ENCODE measurements at places on chromosomes 2 and 18. TPM values are rescaled to one million over a fixed set of nuclear protein-coding genes. Genes with fewer than 3 reads are reported as not detected.

GRCh38 chr2:71783815-71784214, 330.5 kb downstream of the DYSF start:
- no peaks in the 10 kb centered on the region for H3K36me3 ChIP-seq
- H3K27me3 ChIP-seq = no peaks in the 10 kb centered on the region
- no peak overlapping the region for H3K4me3 ChIP-seq
- no peaks in the 10 kb centered on the region for H3K4me1 ChIP-seq

DNA sequence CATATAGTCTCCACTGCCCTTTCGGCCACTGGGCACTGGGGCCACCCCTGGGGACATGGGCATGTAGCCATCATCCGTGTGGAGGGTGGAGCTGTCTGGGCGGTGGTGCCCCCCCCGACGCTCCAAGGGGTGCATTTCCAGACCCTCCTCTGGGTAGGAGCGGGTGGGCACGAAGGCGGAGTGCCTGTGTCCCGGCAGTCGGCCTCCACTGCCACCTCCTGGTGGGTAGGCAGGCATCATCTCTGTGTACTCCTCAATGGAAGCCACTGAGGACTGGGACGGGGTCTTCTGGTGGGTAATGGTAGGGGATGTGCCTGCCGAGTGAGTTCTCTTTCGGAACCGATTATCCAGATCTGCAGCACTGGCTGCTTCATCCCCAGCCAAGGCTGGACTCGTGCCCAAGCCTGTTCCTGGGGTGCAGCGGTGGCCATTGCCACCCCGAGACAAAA, 2.8 kb downstream of the IRS1 start:
- H3K4me1 ChIP-seq = peaks cover 3% of the 10 kb centered on the region
- no peak for DNase-seq
- H3K27ac ChIP-seq = peak overlapping the region; percentile 95
- H3K36me3 ChIP-seq = no peaks in the 10 kb centered on the region
- peak overlapping the region; percentile 69 for H3K4me3 ChIP-seq

MC4R gene
- not detected for total RNA-seq

GALNT3 gene
- 36.7 TPM for total RNA-seq

EFR3B gene
- 0.98 TPM for total RNA-seq

- H3K27ac ChIP-seq = peak overlapping the region; percentile 46
- H3K27me3 ChIP-seq = no peaks in the 10 kb centered on the region
- DNase-seq = no peak
- H3K36me3 ChIP-seq = no peaks in the 10 kb centered on the region
- no peaks in the 10 kb centered on the region for H3K4me1 ChIP-seq
- no peak overlapping the region for H3K4me3 ChIP-seq
These were observed 4.0 kb upstream of the COL3A1 start for GRCh38 chr2:188970211-188970610.

- no peak overlapping the region for H3K27ac ChIP-seq
- DNase-seq = no peak
- no peaks in the 10 kb centered on the region for H3K27me3 ChIP-seq
- H3K36me3 ChIP-seq = no peaks in the 10 kb centered on the region
- no peaks in the 10 kb centered on the region for H3K4me1 ChIP-seq
These were observed 14.8 kb upstream of the SLC38A11 start for GRCh38 chr2:164969909-164970690.

DNA sequence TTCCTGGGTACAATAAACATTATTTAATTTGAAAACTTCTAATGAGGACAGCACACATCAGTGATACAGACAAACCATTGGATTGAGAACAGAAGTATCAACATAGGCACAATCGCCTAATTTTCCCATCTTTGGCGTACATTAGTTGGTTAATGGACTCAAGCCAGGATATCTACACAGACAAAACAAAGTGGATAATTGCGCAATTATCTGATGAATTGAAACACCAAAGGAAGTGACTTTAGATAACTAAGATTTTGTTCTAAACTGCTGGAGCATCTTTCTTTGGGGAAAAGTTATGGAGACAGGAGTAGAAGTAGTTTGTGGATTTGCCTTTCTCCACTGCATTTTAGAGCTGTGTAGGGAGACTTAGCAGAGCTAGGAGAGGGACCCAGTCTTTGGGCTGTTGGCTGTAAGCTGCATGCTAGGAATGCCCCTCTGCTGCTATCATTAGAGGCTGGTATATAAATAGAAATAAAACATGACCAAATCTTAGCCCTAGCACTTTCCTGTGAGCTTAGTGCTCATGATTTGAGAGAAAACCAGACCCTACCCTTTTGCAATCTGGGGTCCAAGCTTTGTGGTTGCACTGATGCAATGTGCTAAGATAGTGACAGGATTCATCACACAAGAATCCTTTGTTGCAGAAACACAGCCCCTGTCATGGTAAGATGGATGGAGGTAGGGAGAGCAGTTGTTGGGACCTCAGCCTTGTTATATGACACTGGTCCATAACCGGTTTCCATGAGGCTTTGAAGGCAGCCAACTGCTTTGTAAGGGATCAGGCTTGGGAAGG, 264.5 kb upstream of the PIK3C3 start:
- H3K4me3 ChIP-seq = no peak overlapping the region
- no peaks in the 10 kb centered on the region for H3K36me3 ChIP-seq
- no peaks in the 10 kb centered on the region for H3K4me1 ChIP-seq

GRCh38 chr2:106516436-106516835, 29.3 kb downstream of the CD8B2 start:
- no peaks in the 10 kb centered on the region for H3K4me1 ChIP-seq
- no peak for DNase-seq
- no peaks in the 10 kb centered on the region for H3K36me3 ChIP-seq
- no peaks in the 10 kb centered on the region for H3K27me3 ChIP-seq

- no peak for DNase-seq
- no peak overlapping the region for H3K27ac ChIP-seq
- no peaks in the 10 kb centered on the region for H3K27me3 ChIP-seq
- H3K4me3 ChIP-seq = no peak overlapping the region
These were observed 70.4 kb upstream of the DTNA start for GRCh38 chr18:34639687-34640086.

GRCh38 chr2:52383541-52383940, 1351.6 kb upstream of the NRXN1 start:
- no peaks in the 10 kb centered on the region for H3K36me3 ChIP-seq
- no peak overlapping the region for H3K4me3 ChIP-seq
- H3K4me1 ChIP-seq = no peaks in the 10 kb centered on the region

DCC gene
- under 0.01 TPM for total RNA-seq

REG1A gene
- not detected for total RNA-seq

DNA sequence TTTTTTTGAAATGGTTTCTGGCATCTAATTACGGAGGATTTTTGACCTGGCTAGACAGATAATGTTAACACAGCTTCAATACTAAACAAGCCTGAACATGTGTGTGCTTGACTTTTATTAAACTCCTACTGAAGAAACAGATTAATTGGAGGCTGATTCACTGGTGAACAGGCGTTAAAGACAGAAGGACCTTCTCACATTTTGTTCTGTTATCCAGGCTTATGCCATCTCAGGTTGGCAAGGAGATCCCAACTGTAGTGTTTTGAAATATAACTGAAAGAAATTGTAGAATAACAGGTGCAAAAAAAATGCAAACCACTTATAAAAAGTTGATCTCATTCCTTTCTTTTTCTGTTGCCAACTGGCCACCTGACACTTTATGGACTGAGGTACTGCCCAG, 269.6 kb downstream of the ARHGAP15 start:
- H3K36me3 ChIP-seq = no peaks in the 10 kb centered on the region
- no peak overlapping the region for H3K4me3 ChIP-seq
- no peak overlapping the region for H3K27ac ChIP-seq
- H3K27me3 ChIP-seq = no peaks in the 10 kb centered on the region
- no peak for DNase-seq

AMER3 gene
- not detected for total RNA-seq

- DNase-seq = no peak
- H3K27me3 ChIP-seq = no peaks in the 10 kb centered on the region
- no peak overlapping the region for H3K4me3 ChIP-seq
- H3K4me1 ChIP-seq = no peaks in the 10 kb centered on the region
- H3K27ac ChIP-seq = no peak overlapping the region
These were observed 117.6 kb downstream of the DOCK10 start for GRCh38 chr2:224924631-224925030.

- no peaks in the 10 kb centered on the region for H3K27me3 ChIP-seq
These were observed 69.8 kb downstream of the NEB start for GRCh38 chr2:151664520-151664919.

DNA sequence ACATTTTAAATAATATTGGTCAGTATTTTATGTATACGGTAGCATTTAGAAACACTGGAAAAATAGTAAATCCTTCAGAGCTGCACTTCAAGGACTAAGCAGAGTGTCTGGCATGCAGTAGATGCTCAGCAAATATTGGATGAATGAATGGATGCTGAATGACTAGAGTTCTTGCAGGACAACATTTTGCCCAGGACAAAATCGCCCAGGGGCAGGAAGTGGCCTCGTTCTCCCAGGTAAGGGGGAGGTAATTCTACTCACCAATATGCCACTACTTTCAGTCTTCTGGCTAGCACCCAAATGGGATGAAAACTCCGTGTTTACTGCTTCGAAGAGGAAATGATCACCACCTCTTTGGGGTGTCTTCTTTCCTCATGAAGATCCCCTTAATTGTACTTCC, 4.0 kb upstream of the DGUOK start:
- no peak for DNase-seq
- no peak overlapping the region for H3K4me3 ChIP-seq
- H3K36me3 ChIP-seq = no peaks in the 10 kb centered on the region
- no peaks in the 10 kb centered on the region for H3K27me3 ChIP-seq
- no peaks in the 10 kb centered on the region for H3K4me1 ChIP-seq

DNA sequence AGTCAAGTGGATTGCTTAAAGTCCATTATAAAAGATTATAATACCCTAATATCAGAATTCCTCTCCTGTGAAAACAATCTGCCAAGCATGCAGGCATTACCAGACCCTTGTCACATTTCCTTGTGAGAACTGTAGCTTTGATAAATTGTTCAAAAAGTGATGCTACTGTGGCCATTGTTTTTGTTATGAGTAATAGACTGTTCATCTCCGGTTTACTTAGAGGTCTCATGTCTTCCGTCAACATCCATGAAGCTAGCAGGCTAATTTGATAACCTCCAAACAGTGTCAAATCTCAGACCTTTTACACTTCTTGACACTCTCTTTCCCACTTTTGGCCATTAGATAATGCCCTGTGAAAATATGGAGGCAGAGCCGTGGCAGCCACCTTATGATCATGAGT, 342.7 kb downstream of the CPS1 start:
- H3K27ac ChIP-seq = no peak overlapping the region
- H3K27me3 ChIP-seq = no peaks in the 10 kb centered on the region
- no peaks in the 10 kb centered on the region for H3K4me1 ChIP-seq
- DNase-seq = no peak
- no peaks in the 10 kb centered on the region for H3K36me3 ChIP-seq

- H3K27me3 ChIP-seq = no peaks in the 10 kb centered on the region
- no peaks in the 10 kb centered on the region for H3K4me1 ChIP-seq
- no peak overlapping the region for H3K4me3 ChIP-seq
- H3K27ac ChIP-seq = no peak overlapping the region
These were observed 441.7 kb upstream of the SMIM21 start for GRCh38 chr18:75869162-75869561.

- peaks cover 3% of the 10 kb centered on the region for H3K27me3 ChIP-seq
- H3K4me3 ChIP-seq = no peak overlapping the region
- no peak overlapping the region for H3K27ac ChIP-seq
- H3K36me3 ChIP-seq = no peaks in the 10 kb centered on the region
- DNase-seq = peak; percentile 50
These were observed 173.0 kb upstream of the ALKAL2 start for GRCh38 chr2:460861-461260.

SKOR2 gene
- total RNA-seq = not detected

DNA sequence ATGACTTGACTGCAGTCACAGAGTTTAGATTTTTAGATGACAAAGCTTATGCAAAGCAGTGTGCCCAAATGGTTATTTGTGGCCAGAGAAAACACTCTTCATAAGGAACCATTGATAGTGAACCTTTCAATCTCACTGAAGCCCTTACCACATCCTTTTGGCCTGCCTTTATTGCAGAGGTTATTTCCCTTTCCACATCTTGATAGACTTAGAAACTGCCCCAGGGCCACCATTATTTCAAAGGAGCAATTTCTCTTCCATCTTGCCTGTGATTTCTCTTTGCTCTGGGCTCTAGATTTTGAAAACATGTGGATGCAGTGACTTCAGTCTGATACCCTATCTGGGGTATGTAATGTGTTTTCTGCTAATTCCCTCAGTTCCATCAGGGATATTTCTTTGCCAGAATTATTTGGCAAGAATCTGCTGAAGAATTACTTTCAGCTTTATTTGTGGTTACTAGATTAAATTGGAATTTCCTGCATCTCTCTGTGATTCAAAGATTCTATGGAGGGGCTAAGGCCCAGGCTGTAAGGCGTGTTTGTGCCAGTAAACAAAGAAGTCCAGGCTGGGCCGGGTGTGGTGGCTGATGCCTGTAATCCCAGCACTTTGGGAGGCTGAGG, 51.0 kb downstream of the MOGAT1 start:
- H3K4me3 ChIP-seq = no peak overlapping the region
- H3K4me1 ChIP-seq = no peaks in the 10 kb centered on the region
- H3K27ac ChIP-seq = no peak overlapping the region
- H3K27me3 ChIP-seq = no peaks in the 10 kb centered on the region

GRCh38 chr2:99637159-99637697, 147.4 kb upstream of the REV1 start:
- peak overlapping the region; percentile 86 for H3K27ac ChIP-seq
- no peak for DNase-seq
- H3K27me3 ChIP-seq = no peaks in the 10 kb centered on the region
- H3K36me3 ChIP-seq = no peaks in the 10 kb centered on the region

DNA sequence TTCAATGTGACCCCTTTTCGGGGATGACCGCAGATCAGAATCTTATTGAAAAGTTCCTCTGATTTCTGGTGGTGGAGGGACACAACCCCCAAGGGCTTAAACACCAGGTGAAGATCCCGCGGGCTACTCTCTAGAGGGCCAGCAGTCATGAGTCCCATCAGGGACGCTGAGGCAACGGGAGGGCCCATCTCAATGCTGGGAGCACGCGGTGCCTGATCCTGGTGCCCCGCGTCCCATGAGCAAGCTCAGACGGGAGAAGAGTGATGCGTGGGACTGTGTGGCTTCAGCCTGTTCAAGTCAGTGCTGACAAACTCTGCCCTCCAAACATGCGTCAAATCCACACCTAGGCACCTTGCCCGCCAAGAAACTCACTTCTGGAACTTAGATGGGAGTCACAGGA, 224.9 kb downstream of the TWIST2 start:
- H3K4me3 ChIP-seq = no peak overlapping the region
- DNase-seq = no peak
- no peaks in the 10 kb centered on the region for H3K4me1 ChIP-seq
- no peaks in the 10 kb centered on the region for H3K27me3 ChIP-seq
- peaks cover under 1% of the 10 kb centered on the region for H3K36me3 ChIP-seq

DNA sequence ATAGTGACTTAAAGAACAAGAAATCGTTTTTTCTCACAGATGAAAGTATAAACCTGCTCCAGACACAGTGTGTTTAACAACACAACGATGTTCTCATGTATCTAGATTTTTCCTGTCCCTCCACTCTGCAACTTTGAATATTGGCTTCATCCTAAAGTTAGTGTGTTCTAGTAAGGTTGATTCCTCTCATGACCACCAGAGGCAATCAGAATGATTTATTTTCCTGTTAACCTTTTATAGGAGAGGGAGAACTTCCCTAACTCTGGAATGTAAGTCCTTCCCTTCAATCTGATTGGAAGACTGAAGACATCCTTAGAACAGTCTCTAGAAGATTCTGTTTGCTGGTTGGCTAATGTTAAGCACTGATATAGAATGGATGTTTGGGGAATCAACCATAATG, 41.0 kb upstream of the TAF4B start:
- no peak overlapping the region for H3K27ac ChIP-seq
- H3K27me3 ChIP-seq = no peaks in the 10 kb centered on the region
- no peaks in the 10 kb centered on the region for H3K4me1 ChIP-seq

ICA1L gene
- 9.5 TPM for total RNA-seq

Measured in breast epithelium (tissue), 4 donors.